Bronchus fibroblast of lung (primary cell): ENCODE measurements at places on chromosomes 16 and 17. TPM values are rescaled to one million over a fixed set of nuclear protein-coding genes. Genes with fewer than 3 reads are reported as not detected.

The CTRB2 gene
- total RNA-seq, result not detected in 2 replicates

The AMZ2 gene
- 79.4 and 87.9 TPM in 2 replicates for total RNA-seq

The TMEM92 gene
- total RNA-seq, result under 0.01 and 0.15 TPM in 2 replicates

The TBC1D3L gene
- 1.6 and 2.0 TPM in 2 replicates for total RNA-seq

The LCAT gene
- total RNA-seq, result 10.1 and 11.6 TPM in 2 replicates

The MT4 gene
- not detected in 2 replicates for total RNA-seq

The ACAP1 gene
- 0.50 and 1.2 TPM in 2 replicates for total RNA-seq

The UBE2G1 gene
- 36.0 and 42.7 TPM in 2 replicates for total RNA-seq

The C16orf89 gene
- total RNA-seq, result 0.15 and 0.17 TPM in 2 replicates

The PRSS8 gene
- 0.30 and 1.0 TPM in 2 replicates for total RNA-seq

The PIGQ gene
- total RNA-seq, result 29.1 and 37.9 TPM in 2 replicates

The RASL10B gene
- total RNA-seq, result 4.7 and 5.1 TPM in 2 replicates

The PDILT gene
- not detected in 2 replicates for total RNA-seq

The CBX2 gene
- total RNA-seq, result 9.6 and 10.9 TPM in 2 replicates

The CCL2 gene
- total RNA-seq, result 4.2 and 6.7 TPM in 2 replicates

The ATP2A1 gene
- total RNA-seq, result 0.15 and 0.17 TPM in 2 replicates

The IL17C gene
- not detected in 2 replicates for total RNA-seq

The GCSH gene
- 32.1 and 34.2 TPM in 2 replicates for total RNA-seq

The PERCC1 gene
- not detected in 2 replicates for total RNA-seq

The MYH3 gene
- under 0.01 and 0.15 TPM in 2 replicates for total RNA-seq

The DNAAF8 gene
- total RNA-seq, result 0.30 and 1.5 TPM in 2 replicates

The TP53TG3B gene
- not detected in 2 replicates for total RNA-seq

The ZNF19 gene
- 1.5 and 2.5 TPM in 2 replicates for total RNA-seq

The RGS9 gene
- 0.84 and 1.5 TPM in 2 replicates for total RNA-seq

The TEX14 gene
- not detected in 2 replicates for total RNA-seq

The DOC2B gene
- total RNA-seq, result not detected in 2 replicates

The GNAO1 gene
- under 0.01 and 0.17 TPM in 2 replicates for total RNA-seq

The MYH8 gene
- not detected in 2 replicates for total RNA-seq

The KRT15 gene
- total RNA-seq, result 0.45 and 0.67 TPM in 2 replicates

The VPS35L gene
- 35.8 and 37.5 TPM in 2 replicates for total RNA-seq

The NPTX1 gene
- 1.6 and 2.2 TPM in 2 replicates for total RNA-seq

The PLLP gene
- 0.15 TPM in 1 of 2 replicates, not detected in the other for total RNA-seq

The KCNG4 gene
- total RNA-seq, result not detected in 2 replicates

The AIPL1 gene
- not detected in 2 replicates for total RNA-seq

The JUP gene
- 31.1 and 32.8 TPM in 2 replicates for total RNA-seq

The LGALS3BP gene
- 111 and 124 TPM in 2 replicates for total RNA-seq

The ZDHHC1 gene
- total RNA-seq, result 4.6 and 7.9 TPM in 2 replicates

The HSD17B1 gene
- total RNA-seq, result 0.84 and 1.3 TPM in 2 replicates

The KRT36 gene
- total RNA-seq, result not detected in 2 replicates

The ADPRM gene
- total RNA-seq, result 6.4 and 8.1 TPM in 2 replicates

The HOXB1 gene
- total RNA-seq, result not detected in 2 replicates

The VAT1L gene
- total RNA-seq, result 7.6 and 8.7 TPM in 2 replicates

The RGS11 gene
- 0.17 and 0.30 TPM in 2 replicates for total RNA-seq

The ZNF423 gene
- total RNA-seq, result 0.34 and 0.45 TPM in 2 replicates

The TCF25 gene
- 111 and 118 TPM in 2 replicates for total RNA-seq

The NSRP1 gene
- total RNA-seq, result 6.2 and 6.4 TPM in 2 replicates

The TBC1D3B gene
- total RNA-seq, result not detected in 2 replicates

The KIF19 gene
- total RNA-seq, result not detected in 2 replicates

The ELOB gene
- 333 and 369 TPM in 2 replicates for total RNA-seq

The CPHXL gene
- not detected in 2 replicates for total RNA-seq

The PIK3R5 gene
- total RNA-seq, result not detected in 2 replicates
